ENCODE measurements at places on chromosomes 5 and 9.

DNA sequence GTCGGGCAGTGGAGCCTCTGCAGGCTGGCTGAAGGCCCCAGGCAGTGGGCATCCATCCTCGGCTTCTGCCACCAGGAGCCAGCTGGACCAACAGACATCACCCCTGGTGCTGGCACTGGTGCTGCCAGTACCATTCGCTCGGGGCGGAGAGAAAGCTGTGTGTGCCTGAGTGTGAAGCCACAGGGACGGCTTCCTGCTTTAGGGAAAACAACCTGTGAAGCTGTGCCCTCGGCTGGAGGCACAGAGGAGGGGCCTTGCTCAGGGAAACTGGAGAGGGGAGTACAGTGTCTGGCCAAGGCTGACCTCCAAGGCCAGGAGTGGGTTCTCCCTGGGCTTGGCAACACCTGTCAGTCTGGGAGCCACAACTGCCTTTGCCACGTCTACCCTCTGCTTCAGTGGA lies 38.3 kb downstream of the NEK6 start:
- no peak for DNase-seq

- no peak for DNase-seq
Measured at GRCh38 chr5:24112420-24112819, 532.4 kb downstream of the CDH10 start.

GRCh38 chr9:5721279-5722087 lies 92.6 kb downstream of the RIC1 start:
- no peak for DNase-seq

GRCh38 chr5:41968153-41968723 lies 43.2 kb downstream of the FBXO4 start:
- no peak for DNase-seq

- DNase-seq, result no peak
Measured at GRCh38 chr5:121108725-121109124, 644.6 kb downstream of the PRR16 start.

GRCh38 chr5:137091472-137091871 lies 407.7 kb downstream of the SPOCK1 start:
- DNase-seq, result no peak

- no peak for DNase-seq
Measured at GRCh38 chr5:1354576-1354975, 9.7 kb upstream of the CLPTM1L start.

GRCh38 chr5:158695595-158696330 lies 404.0 kb downstream of the EBF1 start:
- peak; percentile 79 for DNase-seq

GRCh38 chr5:96388176-96388575 lies 44.9 kb downstream of the PCSK1 start:
- no peak for DNase-seq

DNA sequence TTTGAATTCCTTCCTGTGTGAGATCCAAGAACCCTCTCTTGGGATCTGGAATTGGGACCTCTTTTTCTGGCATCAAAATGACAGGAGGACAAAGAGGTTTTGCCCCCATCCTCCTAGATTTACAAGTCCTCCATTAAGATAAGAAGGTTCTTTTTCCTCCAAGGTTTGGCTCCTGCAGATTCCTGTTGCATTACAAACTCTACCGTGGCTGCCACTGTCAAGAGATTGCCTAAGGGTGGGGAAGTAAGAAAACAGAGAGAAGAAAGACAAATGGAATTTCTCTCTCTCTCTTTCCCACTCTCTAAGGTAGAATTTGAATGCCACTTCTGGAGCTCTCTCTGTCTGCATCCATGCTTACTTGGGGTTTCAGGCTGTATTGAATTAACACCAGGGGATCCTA lies 12.0 kb upstream of the SVEP1 start:
- no peak for DNase-seq

- no peak for DNase-seq
Measured at GRCh38 chr5:132773601-132774355, 3.3 kb downstream of the SEPTIN8 start.

- DNase-seq, result no peak
Measured at GRCh38 chr9:79665369-79665768, 93.6 kb downstream of the TLE4 start.

DNA sequence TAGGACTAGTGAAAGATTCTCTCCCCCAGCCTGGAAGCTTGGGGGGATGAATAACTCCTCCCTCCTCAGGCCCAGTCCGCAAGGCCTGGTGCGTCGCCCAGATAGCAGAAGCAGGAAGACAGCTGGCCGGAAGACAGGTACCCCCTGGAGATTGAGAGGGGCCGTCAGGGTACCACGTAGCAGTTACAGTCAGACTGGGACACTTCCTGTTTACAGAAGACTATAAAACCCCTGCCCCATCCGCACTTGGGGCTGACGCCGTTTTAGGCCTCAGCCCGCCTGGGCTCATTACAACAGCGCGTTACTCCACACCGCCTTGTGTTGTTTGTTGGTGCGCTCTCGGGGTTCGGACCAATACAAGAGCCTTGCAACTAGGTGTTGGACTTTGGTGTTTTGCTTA lies 15.4 kb downstream of the SEMA6A start:
- DNase-seq, result no peak

GRCh38 chr5:64165500-64166200 lies at the start of gene RNF180:
TSS of gene RNF180 (plus strand) at chr5:64165843. CDS start at chr5:64200808, 34,965 bp downstream.
- DNase-seq, result no peak

GRCh38 chr9:1871626-1872419 lies 143.3 kb upstream of the SMARCA2 start:
- DNase-seq, result no peak

GRCh38 chr9:99357575-99357974 lies 135.5 kb downstream of the SEC61B start:
- peak; percentile 88 for DNase-seq

DNA sequence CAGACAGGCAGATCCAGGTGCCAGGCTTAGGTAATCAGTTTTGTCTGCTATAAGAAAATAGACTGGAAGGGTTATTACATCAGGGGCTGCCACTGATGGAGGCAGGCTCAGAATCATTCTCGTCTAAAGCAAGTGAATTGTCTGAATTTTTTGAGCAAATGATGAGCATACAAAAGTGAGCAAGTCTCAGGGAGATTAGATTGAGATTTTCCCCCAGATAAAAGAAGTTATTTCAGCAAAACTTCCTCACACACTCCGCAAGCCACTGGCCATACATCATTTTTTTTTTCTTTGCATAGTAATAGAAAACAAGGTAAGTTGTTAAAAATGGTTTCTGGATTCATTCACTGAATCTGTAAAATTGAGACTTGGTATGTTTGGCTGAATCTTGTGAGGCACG lies 52.9 kb downstream of the ZNF462 start:
- DNase-seq, result no peak

GRCh38 chr9:93302586-93303257 lies 118.8 kb downstream of the WNK2 start:
- DNase-seq, result peak; percentile 63

DNA sequence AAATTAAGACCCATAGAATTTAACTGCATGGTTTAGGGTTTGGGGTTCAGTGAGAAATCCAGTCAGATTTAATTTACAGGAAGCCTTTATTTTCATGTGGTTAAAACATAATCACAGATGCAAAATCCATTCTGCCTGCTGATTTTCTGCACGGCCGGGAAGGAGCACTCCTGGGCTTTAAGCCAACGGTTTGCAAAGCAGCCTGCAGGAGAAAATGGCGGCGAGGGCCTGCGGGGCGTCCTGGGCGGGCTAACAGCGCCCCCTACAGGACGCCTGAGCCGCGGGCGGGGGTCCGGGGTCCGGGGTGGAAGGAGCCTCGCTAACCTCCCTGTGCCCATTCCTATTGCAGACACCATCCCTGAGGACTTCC lies 47.6 kb downstream of the THBS4 start:
- DNase-seq, result peak; percentile 53

DNA sequence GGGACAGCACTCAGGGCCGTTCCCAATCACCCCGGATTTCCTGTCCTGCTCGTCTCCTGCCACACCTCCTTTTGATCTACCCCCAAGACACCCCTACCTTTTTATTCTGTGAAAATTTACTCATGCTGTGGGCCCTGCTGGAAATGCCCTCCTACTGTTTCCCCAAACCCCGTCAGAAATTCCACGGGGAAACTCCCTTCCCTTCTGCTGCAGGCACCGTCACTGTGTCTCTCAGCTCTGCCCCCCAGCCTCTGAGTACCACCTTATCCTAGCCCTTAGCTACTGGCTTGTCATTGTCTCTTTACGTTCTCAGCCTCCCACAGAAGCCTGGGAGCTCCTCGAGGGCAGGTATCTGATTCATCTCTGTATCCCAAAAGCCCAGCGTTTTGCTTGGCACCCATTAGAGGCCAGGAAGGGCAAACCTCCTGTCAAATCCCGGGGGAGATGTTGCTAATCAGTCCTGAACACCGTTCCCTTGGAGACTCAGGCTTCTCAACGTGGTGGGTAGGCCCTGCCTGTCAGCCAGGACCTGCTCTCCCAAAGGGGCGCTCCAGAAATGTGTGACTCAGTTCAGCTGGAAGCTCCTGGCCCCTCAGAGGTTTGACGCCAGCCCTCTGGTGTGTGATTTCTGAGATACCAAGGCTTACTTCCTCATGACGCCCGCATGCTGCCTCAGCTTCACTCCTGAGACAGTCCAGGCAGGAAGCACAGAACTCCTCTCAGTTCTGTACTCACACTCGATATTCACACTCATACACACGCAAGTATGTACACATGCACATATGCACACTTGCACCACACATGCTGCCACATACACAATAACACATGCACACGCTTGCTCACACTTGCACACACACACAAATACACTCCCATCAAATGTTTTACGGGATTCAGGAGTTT lies 50.7 kb upstream of the GRHPR start:
- DNase-seq, result no peak

DNA sequence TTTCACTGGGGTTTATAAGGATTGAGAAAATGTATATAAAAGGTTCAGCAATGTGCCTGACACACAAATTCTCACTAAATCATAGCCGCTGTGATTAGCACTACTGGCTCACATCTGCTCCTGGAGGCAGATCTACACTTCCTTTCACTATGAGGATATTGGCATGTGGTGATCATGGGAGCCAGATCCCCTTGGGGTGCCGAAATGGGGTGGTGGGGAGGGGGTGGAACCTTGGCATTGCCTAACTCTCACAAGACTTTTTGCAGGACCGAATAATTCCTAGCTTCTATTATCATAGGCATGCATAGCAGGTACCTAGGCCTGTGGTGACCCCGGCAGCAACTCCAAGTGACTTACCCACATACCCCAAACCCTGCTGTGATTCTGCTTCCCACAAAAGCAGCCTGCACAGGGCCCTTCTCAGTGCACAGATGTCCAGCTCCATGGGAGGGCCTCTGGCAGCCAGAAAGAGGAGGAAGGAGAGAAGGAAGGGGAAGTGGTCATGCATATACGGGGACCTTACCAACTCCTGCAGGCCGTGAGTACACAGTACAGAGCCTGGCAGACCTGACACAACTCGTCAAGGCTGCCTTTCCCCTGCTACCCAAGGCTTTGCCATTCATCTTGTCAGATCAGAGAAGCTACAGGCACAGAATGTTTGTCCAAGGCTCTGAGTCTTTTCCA lies 61.3 kb upstream of the IQGAP2 start:
- DNase-seq, result peak; percentile 39

DNA sequence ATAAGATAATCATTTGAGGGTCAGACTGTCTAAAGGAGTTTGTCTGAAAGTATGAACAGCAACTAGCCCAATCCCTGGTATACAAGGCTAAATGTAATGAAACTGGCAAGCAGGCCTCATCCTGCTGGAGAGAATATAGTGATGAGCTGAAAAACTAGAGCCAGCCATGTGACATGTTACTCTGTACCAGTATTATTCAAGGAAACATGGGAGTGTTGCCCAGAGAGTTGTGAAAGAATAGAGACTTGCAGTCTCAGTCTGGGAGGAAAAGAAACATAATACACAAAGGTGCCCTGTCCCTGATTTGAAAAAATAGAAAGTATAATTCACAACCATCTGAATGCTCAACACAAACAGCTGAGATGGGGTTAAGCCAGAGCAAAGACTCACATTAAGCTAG lies 37.9 kb upstream of the HTR1A start:
- DNase-seq, result no peak

- no peak for DNase-seq
Measured at GRCh38 chr5:6574111-6574510, 58.7 kb downstream of the NSUN2 start.

DNA sequence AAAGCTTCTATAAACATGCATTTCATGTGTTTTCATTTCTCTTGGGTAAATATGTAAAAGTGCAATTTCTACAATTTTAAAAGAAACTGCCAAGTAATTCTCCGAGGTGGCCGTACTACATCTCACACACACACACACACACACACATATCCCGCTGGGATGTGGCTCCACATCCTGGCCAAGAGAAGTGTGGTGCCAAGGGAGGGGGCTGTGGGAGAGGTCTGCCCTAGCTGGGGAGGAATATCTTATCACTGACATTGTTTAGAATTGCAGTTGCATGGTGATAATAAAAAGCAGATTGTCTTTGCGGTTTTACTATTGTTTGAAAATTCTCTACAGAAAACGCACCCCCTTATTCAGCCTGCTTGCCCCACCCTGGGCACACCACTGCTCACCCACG lies 558.4 kb downstream of the BNC2 start:
- DNase-seq, result no peak

DNA sequence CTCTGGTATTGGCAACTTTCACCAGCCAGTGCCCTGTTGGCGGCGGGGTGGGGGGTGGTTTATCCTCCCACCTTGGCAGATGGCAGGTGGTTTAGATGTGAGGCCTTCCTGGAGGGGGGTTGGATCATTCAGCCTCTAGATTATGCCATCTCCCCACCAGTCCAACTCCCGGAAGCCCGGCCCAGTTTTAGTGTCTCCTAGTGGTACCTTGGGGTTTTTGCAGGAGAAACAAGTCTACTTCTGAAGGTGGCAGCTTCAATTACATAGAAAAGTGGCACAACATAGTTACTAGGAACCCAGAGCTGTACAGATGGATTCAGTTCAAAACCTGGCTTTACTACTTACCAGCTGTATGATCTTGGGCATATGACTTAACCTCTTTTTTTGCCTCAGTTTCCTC lies 11.3 kb downstream of the PRLR start:
- DNase-seq, result no peak

DNA sequence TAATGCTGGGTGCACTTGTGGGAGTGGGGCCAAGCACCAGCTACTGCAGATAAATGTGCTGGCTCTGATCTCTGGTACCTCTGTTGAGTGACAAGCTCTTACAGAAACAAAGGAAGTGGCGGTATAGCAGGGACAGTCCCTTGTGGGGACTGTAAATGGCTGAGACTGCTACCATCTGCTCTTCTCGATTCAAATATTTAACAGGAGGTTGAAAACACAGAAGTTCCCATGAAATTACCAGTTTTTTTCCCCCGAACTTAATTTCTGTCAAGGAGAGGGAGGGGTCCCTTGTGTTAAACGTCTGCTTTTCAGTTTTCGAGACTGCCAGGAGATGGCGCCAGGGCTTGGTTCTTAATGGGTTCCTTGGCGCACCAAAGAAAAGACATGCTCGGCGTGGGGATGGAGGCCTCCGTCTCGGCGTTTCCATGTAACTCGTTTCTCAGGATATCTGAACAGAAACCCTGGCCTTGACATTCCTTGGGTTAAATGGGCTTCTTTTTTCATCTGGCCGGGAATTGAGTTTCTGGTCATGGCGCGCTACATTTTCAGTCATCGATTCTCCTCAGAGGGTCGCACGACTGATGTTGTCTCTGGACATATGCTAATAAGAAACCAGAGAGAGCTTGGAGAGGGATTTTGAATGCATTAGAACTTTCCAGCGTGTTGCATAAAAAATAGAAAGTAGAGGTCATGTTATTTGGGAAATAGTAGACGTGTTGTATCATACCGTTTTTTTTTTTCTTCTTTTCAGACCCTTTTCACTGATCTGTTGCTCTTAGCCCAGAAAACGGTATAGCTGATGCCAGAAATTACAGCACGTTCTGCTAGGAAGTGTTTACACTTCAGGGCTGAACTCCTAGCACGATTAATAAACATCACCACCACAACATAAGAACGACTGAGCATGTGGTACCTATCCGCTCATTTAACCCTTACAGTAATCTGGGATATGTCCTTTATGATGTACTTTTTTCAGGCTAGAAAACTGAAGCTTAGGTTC lies 64.0 kb downstream of the CARTPT start:
- DNase-seq, result peak; percentile 40
